ENCODE measurements at places on chromosomes 3 and 15.

DNA sequence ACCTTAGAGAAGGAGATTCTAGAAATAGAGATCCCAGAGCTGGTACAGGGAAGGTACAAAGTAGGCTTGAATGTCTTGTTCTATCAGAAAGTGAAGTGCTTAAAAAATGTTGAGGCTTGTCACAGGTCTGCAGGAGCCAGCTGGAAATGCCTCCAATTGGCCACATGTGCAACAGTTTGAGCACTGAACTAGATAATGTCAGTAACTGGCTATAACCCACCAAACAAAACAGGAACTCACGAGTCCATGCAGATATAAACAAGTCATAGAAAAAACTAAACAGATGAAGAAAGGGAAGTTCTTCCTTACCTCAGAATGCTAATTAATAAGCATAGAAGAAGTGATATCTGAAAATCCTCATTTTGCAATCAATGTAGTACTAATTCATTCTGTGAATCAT is 11.9 kb upstream of the TF start:
- no peak for DNase-seq

DNA sequence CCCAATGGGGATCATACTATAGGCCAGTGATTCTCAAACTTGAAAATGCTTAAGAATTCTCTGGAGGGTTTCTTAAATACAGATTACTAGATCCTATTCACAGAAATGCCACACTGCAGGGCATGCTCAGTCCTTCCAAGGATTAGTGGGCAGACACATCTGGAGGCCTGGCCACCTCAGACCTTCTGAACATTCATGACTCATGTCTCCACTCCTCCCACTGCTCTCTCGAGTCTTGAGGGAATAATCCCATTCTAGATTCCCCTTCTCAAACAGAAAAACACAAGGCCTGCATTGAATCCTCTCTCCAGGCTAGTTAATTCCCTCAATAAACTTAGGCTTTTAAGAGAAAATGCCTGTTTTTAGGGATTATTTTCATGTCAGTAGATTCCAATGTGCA is 22.1 kb downstream of the ZNF621 start:
- no peak for DNase-seq

- DNase-seq: no peak
Observed at GRCh38 chr3:125684199-125684598, 88.9 kb upstream of the OSBPL11 start.

DNA sequence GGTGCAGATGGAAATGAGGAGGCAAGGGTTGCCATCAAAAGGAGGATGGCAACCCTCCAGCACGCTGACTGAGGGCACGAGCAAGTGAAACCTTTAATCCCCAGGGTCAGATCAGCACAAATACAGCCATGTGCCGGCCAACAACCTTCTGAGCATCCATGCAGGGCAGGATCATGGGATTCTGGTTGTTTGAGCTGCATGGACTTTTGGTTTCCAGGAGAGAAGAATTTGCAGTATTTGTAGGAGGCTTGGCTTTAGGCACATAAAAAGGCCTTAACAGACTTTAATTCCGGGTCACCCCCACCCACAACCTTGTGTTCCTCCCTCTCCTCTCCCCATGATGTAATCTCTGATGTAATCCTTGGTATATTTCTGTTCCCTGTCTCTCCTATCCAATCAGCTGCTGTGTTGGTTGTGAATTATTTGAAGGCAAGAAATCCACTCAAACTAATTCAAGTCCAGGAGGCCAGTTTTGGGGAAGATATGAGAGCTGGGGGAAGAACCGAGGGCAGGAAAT is 254.3 kb downstream of the SHQ1 start:
- DNase-seq: no peak
